ENCODE measurements at places on chromosomes 7 and 10.

DNA sequence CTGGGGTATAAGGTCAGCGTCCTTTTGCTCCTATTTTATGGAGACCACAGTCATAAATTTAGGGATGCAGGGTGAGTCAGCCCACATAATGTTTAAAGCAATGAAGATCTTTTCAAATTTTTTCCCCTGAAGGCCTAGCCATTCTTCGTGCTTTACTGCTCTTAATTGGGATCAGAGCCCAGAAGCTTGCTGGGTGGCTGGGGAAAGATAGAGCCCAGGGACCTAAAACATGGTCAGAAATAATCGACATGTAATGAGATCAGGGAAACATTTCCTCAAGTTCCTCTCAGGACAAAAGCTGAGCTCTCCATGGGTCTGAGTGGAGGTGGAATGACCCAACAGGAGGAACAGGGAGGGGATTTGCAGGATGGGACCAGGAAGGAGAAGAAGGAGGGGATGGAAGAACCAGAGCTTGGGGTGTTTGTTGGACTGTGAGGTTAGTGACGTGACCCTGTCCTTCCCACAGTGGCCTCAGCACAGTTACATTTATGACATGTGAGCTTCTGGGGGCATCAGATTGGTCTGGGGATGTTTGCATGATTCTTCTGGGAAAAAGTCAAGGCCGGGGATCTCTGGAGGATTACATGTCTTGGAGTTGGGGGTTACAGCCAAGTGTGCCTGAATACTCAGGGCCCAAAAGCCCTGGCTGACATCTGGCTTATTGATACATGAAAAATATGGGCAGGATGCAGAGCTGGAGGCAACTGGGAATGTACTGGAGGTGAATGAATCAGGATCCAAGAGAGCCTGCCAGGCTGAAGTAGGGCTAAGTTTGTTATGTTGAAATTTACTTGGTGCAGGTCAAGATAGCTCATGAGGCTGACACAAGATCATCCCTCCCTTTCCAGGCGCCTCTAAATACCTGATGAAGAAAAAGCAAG lies 477.9 kb downstream of the RPS24 start:
- no peak for DNase-seq

- no peak for DNase-seq
Measured at GRCh38 chr7:37007691-37008090, 283.4 kb upstream of the AOAH start.

- DNase-seq = peak; percentile 80
Measured at GRCh38 chr10:110138197-110138812, 69.1 kb upstream of the MXI1 start.

GRCh38 chr10:8047452-8048280 lies 6.8 kb upstream of the GATA3 start:
- no peak for DNase-seq

GRCh38 chr10:72782649-72783330 lies 90.8 kb downstream of the MCU start:
- no peak for DNase-seq

GRCh38 chr7:27159266-27160144 lies 3.0 kb upstream of the HOXA7 start:
- DNase-seq = no peak

Measured in SJCRH30 (cell line).